ENCODE measurements at places on chromosomes 6 and 20.
A peak's percentile ranks its signal among the peaks of the same experiment; 100 is the strongest.

DNA sequence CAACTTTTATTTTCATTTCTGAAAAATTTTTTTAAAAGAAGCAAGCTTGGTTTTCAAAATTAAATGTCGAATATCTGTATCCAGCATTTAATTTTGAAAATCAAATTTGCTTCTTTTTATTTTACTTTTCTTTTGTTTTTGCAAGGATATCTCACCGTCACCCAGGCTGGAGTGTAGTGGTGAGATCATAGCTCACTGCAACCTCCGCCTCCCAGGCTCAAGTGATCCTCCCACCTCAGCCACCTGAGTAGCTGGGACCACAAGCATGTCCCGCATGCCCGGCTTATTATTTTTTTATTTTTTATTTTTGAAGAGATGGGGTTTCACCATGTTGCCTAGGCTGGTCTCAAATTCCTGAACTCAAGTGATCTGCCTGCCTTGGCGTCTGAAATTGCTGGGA is 17.0 kb upstream of the EPB41L2 start:
- DNase-seq = no peak

DNA sequence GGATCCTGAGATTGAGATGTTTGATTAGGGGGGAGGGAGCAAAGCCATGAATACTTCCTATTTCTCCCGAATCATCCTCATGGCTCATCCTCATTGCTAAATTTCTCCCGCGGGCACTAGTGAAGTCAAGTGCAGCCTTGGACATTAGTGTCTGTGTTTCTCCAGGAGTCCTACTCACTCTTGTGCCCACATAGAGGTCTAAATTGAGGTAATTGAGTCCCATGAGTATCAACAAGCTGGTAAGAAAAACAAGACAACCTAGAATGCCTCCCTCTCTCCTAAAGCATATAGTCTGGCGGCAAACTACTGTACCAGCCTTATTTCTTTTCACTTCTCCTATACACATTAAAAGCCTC is 420 bp downstream of the CENPQ start:
- no peak for DNase-seq

DNA sequence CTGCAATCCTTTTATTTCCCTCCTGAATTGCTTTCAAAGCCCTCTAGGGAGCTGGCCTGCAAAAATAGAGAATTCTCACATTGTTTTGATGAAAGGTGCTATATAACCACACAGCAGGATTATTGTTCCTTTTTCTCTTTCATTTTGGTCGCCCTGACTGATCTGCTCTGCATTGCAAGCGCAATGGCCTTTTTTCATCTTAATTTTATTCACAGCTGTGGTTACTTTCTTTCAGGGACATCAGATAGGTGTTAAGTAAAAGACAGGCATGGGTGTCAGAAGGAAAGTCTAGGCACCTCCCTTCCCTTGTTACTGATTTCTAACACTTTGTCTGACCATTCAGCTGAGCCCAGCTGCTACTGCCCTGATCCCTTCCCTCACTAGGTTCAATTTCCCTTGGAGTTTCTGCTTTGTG is 850.5 kb upstream of the MAP3K7 start:
- DNase-seq = no peak

DNA sequence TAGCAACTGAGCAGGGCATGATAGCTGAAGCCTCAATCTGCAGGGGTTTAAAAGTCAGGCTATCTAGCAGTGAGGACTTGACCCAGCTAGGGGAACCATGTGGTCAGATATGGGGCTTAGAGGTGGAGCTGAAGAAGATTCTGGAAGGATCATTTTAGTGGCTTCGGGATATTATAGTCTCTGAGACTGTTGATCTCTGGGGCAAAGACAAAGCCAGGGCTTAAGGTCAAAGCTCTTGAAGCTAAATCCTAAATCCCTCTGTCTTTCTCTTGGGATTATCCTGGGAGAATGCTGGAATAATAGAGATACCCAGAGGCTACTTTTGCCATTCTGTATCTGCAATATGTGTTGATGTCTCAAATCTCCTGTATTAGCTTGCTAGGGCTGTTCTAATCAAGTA is 132.2 kb downstream of the DHX35 start:
- DNase-seq = no peak

DNA sequence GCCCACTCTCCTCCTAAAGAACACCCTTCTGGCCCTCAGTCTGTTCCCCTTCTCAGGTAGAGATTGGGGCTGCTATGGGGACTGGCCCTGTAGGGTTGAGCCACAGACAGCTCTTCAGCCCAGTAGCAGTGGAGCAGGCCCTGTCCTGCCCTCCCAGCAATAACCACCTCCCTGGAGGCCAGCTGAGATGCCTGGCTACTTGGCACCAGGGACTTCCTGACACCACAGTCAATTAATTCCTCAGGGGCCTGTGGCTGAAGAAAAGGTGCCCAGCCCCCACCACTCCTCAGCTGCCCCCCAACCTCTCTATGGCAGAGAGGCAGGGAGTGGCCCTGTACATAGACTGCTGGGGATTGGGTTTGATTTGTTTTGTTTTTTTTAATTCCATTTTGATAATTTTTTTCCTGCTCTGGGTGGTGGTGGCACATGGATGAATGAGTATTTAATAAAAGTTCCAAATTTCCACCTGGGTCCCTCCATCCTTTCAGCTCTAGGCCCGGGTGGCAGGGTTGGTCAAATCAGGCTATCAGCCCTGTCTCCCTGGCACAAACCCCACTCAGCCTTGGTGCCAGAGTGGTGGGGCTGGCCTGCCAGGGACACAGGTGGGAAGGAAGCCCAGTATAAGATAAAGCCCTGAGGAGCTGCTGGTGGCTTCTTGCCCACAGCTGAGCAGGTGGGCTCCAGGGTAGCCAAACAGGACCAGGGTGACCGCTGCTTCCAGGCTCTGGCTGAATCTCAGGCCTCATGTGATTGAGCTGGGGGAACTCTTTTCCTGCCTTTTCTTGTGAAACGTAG is 1.9 kb upstream of the DEF6 start:
- no peak for DNase-seq

DNA sequence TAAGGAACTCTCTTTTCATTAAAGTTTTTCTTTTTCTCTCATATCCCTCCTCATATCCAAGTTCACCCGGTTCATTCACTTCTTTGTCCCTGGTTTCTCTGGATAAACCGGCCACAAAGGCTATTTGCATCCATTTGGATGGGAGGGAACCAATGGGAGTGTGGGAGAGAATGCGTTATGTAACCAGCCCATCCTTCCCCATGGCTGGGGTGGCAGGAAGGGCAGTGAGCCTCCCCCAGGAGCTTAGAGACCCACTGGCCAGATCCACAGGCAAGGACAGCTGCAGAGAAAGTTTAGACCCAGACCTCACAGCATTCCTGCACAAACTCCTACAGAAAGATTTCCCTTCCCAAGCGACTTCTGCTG is 10.7 kb downstream of the CASS4 start:
- DNase-seq = peak; percentile 66

DNA sequence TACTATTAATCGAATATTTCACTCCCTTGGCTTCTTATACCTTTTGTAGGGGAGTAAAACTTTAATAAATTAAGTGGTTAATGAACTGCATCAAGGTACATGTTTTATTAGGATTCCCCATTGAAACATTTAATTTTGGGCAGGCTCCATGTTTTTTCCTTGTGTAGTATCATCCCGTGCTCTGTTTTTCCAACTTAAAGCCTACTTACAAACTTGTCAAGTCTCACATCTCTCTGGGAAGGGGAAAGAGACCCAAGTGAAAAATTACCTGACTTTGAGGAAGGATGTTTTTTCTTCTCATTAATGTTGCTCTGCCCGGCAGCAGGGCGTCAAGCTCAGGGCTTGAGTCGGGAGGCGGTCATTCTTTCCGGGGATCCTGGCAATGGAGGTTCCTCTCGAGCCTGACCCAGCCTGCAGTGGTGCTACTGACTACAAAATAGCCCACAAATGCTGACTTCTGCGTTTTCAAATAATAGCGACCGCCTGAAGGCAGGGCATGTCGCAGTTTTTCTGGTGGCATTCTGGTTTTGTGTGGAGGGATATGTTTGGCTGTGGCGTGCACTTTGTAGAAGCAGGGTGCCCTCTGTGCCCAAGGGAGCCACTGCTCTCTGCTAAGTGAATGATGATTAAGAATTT is 2.4 kb downstream of the DSP start:
- no peak for DNase-seq
